HuH-7.5 (cell line): ENCODE measurements at places on chromosomes 4 and X.

- no peak for DNase-seq
Observed at GRCh38 chr4:173211838-173212237, 43.2 kb downstream of the GALNT7 start.

- no peak for DNase-seq
Observed at GRCh38 chr4:142126890-142127497, 490.6 kb downstream of the IL15 start.

DNA sequence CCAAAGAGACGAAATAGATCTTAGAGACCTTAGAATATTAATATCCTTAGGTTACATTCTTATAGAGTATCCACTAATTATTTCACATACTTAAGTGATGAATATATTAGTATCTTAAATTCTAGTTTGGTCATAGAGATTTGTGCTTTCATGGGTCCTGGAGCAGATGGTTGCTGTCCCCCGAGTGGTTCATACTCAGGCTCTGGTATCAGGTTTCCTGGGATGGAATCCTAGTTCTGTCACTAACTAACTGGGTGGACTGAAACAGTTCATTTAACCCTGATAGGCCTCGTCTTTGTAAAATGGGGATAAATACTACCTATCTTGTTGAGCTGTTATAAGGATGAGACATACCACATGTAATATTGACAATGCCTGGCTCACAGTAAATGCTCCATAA, 264.6 kb downstream of the TENM3 start:
- DNase-seq: no peak

DNA sequence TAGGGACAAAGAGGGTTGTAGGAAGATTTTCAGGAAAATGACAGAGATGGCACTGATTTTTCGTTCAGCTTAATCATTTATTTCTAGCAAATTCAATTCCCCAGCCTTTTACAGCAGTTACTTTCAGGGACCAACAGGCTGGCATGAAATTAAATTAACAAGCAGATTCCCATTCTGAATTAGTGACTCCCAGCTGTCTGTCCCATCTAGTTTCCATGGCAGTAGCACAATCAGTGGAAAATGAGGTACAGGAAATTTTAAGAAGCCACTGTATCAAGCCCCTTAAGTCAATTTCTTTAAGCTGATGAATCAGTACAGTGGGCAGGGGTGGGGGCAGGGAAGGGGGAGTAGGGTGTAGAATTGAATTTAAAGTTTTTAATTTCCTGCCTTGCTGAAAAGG, 121.1 kb upstream of the TEX13C start:
- no peak for DNase-seq

GRCh38 chr4:140755774-140756318, 339 bp downstream of the TBC1D9 start:
- peak; percentile 16 for DNase-seq

- DNase-seq: no peak
Observed at GRCh38 chr4:100953616-100954015, 393.7 kb downstream of the PPP3CA start.

DNA sequence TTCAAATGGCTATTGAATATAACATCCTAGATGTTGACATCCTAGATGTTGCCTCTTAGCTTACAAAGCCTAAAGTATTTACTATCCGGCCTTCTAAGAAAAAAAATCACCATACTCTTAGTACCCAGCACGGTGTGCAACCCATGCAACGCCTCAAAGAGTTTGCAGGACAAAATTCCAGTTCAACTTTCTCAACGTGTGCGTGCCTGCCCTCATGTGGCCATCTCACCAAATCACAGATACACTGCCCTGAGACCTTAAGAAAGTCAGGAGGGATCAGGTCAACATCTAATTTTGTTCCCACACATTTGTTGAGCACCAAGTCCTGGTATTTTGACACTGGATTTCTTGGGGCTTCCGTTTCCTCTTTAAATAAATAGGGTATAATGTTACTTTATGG, 68.3 kb downstream of the CRMP1 start:
- DNase-seq: peak; percentile 47

DNA sequence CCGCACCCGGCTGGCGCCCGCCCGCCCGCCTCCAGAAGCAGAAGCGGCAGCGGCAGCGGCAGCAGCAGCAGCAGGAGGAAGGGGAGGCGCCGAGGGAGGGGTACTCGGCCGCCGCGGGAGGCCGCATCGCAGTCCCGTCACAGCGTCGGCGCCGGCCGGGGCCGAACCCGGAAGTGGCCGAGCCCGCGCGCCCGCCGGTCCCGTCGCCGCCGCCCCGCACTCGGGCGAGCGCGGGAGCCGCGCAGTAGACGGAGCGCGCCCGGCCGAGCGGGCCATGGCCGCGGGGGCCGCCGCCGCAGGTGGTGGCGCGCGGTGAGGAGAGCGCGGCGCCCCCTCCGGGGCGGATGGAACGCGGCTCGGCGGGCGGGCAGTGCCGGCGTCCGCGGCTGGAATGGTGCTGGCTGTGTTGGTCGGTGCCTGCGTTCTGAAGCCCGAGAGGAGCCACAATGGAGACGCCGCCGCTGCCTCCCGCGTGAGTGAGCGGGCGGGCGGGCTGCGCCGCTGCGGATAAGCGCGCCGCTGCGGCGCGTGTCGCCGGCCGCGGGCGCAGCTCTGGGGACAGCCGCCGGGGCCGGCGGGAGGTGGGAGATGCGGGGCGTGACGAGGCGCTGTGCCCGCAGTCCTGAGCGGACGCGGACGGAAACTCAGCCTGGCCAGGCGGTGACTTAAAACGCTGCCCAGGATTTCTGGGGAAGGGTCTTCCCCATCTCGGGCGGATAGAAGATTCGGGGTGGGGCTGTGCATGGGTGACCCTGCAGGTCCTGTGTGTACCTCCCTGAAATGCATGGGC, at the start of gene KLHL2:
KLHL2 (plus strand) TSS at position 131 of the 790 bp plus-strand sequence; CDS start at position 447, 316 bp downstream.
- peak; percentile 75 for DNase-seq

GRCh38 chr4:92514627-92515026, 210.9 kb downstream of the GRID2 start:
- no peak for DNase-seq

DNA sequence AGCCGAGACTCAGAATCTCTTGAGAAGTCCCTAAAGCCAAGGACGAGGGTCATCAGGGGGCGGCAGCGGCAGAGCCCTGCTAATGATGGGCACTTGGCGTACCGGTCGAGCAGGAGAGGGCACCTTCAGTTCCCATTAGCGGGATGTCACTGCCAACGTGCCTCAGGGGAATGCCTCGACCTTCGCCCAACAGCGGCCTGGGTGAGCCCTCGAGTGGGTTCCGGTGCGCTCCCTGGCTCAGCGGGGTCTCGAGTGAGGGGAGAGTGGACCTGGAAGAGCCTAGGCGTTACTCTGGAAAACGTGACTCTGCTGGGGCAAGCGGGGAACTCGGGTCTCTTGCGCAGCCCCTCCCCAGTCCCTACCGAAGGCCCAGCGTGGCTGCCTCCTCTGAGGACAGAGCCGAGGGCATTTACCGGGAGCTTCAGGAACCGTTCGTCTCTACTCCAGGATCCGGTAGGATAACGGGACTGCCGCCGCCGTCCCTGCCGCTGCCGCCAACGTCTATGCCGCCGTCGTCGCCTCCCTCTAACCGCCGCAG, 36.9 kb downstream of the PGRMC1 start:
- no peak for DNase-seq

DNA sequence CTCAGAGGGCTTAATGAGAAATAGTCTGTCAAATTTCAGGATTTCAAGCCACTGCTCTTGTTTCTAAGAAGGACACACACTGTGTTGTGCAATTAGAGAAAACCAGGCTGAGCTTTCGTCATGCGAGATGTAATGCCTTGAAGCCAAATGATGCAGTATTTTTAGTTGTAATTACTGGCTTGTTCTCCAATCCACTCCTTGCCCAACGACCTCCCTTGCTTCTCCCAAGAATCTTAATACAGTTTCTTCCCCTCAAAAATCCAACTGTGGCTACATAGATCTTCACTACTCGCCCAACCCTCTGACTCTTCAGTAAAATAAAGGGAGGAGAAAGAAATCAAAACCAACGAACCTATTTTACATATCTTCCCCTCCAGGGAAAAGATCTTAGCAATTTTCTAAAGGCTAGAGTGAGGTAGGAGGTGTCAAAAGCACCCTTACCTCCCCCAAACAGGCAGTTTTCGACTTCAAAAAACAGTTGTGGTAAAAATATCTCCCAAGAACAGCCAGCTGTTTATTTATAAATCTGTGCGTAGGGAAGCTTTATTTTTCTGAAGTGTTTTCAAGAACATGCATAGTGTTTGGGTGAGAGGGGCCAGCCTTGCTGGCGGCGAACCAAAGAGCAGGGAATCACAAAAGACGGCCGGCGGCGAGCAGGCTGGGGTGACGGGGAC, 68.7 kb downstream of the MGST2 start:
- no peak for DNase-seq

- peak; percentile 27 for DNase-seq
Observed at GRCh38 chrX:43949669-43950068, 23.5 kb downstream of the NDP start.

GRCh38 chr4:147546349-147546748, 65.5 kb downstream of the EDNRA start:
- DNase-seq: no peak

DNA sequence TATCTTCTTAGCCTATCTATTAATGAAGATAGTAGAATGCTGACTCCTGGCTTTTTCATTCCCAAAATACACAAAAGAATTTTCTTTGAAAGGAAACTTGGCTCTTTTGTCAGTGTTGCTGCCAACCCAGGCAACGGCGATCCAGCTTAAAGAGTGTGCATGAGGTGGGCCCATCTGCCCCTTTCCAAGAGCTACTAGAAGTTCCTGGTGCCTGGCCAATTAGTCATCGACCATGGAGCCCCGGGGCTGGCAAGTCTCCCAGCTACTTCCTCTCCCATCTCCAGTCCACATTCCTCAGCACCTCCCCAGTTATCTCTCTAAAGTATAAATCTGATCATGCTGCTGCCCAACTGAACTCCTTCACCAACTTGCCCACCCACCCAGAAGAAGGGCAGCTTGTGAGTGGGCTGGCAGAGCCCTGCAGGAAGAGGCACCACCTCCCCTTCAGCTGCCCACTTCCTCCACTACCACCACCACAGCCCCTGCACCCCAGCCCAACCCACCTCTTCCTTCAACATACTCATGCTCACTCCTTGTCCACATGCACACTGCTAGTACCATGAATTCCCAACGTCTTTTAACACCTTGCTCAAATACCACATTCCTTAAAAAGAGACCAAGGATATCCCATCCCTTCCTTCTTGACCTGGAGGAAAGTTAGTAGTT, 158.2 kb upstream of the MAP3K15 start:
- DNase-seq: no peak

DNA sequence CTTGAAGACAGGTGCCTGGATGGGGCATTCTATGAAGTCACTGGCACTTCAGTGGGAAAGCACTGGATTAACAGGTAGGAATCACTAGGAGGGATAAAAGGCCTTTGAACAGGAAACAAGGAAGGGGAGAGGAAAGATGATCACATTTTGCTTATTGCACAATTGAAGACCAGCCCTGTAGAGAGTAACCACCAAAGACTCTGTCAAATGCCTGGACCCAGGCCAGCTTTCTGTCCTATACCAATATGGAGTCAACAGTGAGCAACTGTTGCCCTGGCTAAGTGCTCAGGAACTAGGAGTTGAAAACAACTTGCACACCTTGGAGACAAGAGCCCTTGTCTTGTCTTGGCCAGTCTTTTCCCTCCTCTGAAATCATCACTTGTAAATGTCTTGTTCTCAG, 14.1 kb upstream of the RTL3 start:
- no peak for DNase-seq

- peak; percentile 28 for DNase-seq
Observed at GRCh38 chr4:38424151-38424871, 239.7 kb upstream of the KLF3 start.

DNA sequence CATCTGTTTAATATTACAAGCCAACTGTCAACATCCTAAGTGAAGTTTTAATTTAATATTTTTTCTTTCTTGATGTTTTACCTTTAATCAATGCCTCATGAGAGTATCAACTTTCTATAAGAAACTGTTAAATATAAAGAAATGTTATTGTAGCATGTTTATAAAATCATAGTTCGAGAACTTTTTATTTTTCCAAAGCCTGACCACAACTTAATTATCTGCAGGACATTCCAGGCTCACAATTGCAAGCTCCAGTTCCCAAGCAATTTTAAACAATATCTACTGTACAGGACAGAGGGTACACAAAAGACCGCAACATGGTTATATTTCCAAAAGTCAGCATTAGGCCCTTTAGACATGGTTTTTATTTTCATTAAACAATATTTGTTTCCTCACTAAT, 20.1 kb downstream of the STX18 start:
- DNase-seq: no peak

DNA sequence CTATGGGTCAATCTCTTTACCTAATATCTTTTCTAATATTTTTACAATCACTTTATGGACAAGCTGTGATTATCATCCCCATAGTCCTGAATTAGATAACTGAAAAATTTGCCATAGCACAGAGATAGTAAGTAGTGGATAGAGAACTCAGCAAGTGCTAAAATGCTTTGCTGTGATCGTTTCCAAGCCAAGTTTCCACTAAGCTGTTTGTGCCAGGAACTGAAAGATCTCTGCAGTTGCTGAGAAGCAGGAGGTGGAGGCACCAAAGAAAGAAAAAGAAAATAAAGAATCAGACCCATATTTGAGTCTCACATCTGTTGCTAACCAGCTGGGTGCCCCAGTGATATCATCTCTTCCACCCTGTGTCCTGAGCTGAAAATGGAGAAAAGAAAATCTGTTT, 605.6 kb upstream of the BOD1L1 start:
- no peak for DNase-seq

DNA sequence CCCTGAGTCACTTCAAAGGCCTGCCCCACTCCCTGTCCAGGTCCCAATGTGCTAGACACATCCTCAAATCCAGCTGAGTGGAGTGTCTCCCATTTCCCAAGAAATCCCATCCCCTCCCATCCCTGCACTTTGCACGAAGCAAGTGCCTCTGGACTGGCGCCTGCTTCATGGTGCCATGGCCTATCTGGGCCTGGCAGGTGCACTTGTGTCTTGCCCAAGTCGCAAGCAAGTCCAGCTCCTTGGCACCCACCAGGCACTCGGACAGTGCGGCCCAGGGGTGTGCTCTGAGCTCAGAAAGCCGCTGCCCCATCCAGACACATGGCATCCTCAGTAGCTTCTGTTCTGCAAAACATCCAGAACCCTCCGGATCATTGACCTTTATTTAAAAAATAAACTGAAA, 97.4 kb downstream of the DCTD start:
- DNase-seq: no peak

DNA sequence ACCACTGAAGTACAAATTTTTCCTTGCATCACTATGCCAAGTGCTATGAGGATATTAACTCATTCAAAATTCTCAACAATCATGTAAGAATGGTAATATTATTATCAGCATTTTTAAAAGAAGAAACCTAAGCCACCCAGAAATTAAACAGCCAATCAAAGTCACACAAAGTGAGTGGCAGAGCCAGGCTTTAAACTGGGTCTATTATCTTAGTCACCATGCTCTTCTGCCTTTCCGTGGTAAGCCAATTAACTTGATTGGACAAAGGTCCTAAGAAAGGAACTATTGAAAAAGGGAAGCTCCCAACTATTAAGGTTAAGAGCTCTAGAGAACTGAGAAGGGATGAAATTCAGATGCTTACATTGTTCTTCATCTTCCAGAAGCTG, 111.5 kb downstream of the ASB9 start:
- DNase-seq: no peak

- no peak for DNase-seq
Observed at GRCh38 chr4:36237366-36238313, 6.7 kb downstream of the ARAP2 start.

GRCh38 chr4:83413676-83414075, 41.9 kb downstream of the HELQ start:
- DNase-seq: no peak
